HS-27A (cell line): ENCODE measurements at places on chromosomes 6 and 20.

DNA sequence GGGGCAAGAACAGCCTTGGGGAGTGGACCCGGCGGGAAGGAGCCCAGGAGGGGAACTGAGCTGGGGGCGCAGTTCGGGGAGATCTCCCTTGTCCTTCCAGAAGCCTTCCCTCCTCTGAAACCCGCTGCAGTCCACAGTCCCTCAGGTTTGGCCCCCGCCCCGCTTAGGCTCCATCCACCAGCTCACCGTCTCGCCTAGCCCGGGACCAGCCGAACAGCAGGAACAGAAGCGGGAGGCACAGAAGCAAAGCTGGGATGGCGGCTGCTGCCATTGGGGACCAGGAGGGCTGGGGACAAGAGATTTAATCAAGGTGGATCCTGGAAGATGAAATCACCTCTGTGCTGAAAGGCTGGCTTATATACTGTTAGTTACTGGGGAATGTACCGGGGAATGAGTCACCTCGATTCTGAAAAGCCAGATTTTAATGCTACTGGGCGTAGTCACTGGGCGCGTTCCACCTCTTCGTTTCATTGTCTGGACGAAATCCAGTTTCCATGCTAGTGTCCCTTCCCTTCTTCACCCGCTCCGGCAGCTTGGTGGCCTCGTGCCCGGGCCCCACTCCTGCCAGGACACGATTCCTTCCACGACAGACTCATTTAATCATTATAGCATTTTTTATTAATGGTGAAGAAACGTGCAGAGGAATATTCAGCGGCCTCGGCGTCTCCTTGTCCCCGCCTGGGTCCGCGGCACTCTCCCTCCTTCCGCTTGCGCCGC lies at the start of gene RAET1L:
RAET1L (minus strand) TSS at position 332 of the 717 bp plus-strand sequence; CDS start at position 271, 61 bp downstream.
- no peak for DNase-seq

GRCh38 chr20:48531505-48531904 lies 296.3 kb downstream of the PREX1 start:
- DNase-seq: no peak

- DNase-seq: no peak
Measured at GRCh38 chr6:154621686-154622085, 111.2 kb upstream of the CNKSR3 start.

DNA sequence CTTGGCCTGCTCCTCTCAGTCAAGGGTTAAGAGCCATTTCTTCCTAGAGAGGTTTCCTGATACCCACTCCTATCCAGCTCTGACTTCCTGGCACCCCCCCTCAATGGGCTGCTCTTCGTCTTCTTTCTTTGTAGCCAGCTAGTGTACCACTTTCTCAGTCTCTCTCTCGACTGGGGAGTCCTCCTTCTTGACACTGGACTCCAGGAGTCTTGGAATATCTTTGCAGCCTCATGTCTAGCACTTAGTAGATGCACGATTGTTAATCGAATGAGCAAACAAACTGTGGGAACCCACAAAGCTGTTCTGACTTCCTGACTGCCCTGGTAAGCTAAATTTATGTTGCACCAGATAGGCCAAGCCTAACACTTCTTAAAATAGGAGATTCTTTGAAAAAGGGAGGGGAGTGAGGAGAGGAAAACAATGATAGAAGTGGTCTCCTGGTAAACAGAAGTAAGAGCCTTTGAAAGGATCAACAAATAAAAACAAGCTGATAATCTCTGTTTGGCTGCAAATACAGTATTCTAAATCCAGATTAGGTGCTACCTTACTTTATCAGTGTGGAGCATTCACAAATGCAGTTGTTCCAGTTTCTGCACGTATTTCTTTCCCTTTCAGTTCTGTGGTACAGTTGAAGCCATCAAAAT lies 160.1 kb upstream of the CITED2 start:
- DNase-seq: no peak

- no peak for DNase-seq
Measured at GRCh38 chr20:56428410-56428809, 16.4 kb downstream of the CASS4 start.

DNA sequence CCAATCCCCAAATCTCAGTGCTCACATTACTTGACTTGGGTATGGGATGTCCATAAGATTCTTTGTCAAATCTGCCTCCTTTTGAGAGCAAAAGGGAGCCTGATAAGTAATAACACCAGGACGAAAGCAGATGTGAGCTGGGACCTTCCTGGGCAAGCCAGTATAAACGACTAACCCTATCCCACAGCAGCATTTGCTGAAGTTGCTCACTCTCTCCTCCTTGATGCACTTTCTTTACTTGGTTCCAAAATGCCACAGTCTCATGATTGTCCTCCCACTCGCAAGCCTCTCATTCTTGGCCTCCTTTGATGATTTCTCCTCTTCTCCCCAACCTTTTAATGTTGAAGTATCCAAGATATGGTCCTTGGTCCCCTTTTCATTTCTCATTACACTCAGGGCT lies 44.7 kb upstream of the TAGAP start:
- no peak for DNase-seq

DNA sequence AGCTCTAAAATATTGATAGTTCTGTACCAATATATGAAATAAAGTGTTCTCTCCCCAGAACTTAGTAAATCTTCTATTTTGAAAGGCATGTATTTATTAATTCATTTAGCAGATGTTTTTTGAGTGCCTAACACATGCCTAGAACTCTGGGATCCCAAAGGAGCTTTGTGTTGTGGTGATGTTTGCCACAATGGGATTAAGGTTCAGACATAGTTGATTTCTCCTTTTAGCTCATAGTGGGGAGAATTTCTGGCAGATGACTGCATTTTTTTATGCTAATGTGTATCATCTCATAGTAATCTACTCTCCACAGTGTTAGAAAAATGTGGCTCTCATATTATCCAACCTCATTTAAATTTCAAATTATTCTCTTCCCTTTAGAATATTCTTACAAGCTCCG lies 21.7 kb downstream of the MYB start:
- DNase-seq: no peak

GRCh38 chr20:37362821-37363220 lies 16.9 kb downstream of the SRC start:
- DNase-seq: no peak

DNA sequence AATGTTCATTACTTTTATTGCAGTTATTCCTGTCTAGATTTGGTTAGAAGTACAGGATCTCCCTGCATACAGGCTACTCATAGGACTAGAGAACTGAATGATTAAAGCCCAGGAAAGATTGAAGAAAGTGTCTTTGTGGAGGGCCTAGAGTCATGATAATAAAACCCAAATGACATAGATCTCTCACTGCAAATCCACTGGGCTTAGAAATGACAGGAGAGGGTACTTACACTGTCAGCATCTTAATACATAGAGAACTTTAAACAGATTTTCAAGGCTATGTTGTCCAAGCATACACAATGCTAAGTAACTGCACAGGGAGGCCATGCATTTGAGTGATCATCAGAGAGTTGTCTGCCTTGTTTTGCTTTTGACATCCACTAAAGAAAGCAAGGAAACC lies 383.8 kb upstream of the MAP3K7 start:
- DNase-seq: no peak

GRCh38 chr6:26071135-26071534 lies 16.1 kb upstream of the HFE start:
- DNase-seq: no peak

DNA sequence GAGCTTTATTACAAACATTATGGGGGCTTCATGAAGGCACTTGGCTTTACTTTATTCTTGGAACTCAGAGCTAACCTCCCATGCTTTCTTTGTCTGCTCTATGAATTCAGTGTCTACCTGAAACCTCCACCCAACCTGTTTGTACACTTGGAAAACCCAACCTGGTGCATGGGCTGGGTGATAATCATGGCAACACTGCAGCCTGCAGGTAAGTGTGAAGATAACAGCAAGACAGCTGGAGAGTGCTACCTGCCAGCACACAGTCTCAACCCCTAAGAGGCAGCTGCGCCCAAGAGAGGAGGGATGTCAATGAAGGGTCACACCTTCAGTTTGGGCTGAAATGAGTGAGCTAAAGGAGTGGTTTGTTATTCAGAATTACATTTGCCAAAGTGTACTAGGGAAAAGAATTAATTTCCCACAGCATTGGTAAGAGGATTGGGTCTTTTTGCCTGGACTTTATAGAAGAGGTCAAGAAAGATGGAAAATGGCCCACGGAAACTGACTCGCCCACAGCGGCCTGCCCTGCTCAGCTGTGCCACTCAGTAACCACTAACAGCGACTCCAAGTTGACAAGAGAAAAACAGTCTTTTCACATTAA lies 24.4 kb downstream of the FOXQ1 start:
- no peak for DNase-seq

DNA sequence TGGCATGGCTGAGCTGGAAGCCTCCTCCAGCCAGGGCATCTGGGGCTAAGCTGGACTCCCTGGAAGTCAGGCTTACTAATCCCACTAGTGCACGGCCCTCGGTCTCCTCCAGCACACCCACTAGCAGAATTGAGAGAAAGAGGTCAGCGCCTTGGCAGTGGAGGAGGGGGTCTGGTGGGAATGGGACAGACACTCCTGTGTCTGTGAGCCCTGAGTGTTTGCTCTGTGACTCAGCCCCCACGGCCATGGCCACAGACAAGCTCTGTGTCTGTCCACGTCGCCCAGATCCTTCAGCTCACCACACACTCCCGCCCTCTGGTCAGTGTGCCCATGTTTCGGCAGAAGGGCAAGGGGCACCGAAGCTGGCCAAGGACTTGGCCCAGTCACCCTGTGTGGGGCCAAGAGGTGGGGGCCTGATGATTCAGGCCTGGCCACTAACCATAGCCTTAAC lies 8.8 kb downstream of the MDFI start:
- no peak for DNase-seq

DNA sequence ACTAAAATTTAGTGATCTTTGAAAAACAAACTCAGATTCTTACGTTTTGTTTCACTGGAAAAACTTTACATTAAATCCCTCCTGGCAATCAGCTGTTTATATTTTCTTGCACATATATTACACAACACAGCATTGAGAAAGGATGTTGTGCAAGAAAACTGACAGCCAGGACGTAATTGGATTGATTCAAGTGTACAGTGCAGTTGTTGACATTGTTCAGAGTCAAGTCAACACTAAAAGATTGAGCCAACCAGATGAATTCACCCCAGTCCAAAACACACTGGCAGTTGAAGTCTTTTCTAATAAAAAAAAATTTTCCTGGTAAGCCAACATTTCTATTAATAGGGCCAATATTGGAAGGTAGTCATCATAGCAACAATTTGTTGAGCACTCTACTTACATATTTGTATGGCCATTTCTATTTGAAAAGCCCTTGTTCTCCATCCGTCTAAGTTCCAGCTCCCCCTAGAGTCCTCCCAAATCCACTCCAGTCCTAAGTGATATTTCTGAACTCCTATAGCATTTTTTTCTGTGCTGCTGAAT lies 20.9 kb upstream of the VNN1 start:
- no peak for DNase-seq

DNA sequence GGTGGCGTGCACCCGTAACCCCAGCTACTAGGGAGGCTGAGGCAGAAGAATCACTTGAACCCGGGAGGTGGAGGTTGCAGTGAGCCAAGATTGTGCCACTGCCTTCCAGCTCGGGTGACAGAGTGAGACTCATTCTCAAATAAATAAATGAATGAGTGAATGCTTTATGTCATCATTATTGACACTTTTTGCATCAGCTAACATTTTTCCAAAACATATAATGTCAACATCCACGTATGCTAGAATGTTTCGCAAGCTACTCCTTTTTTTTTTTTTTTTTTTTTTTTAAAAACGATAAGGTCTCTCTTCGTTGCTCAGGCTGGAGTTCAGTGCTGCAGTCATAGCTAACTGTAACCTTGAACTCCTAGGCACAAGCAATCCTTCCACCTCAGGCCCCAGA lies 72.2 kb downstream of the SENP6 start:
- no peak for DNase-seq
